ENCODE measurements at places on chromosomes 6 and 20. TPM values are rescaled to one million over a fixed set of nuclear protein-coding genes. Genes with fewer than 3 reads are reported as not detected.

GRCh38 chr6:117233145-117233544, 32.2 kb upstream of the VGLL2 start:
- no peak for DNase-seq

GRCh38 chr6:12291071-12291838, 1.1 kb downstream of the EDN1 start:
- DNase-seq = no peak

LINC00237 gene
- total RNA-seq = not detected

- DNase-seq = no peak
These were observed 44.6 kb downstream of the TP53INP2 start for GRCh38 chr20:34748709-34749108.

DNA sequence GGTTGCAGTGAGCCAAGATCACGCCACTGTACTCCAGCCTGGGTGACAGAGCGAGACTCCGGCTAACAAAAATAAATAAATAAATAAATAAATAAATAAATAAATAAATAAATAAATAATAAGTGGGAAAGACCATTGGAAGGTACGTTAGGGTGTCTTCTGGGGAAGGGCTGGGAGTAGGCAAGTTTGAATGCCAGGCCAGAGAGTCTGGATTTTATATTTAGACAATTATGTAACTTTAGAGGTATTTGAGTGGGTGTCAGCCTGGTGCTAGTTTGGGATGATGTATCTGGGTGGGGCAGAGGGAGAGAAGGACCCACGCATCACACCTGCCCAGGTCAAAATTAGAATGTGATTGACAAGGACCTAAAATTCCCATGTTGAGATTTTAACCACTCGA, 108.5 kb upstream of the PRND start:
- DNase-seq = no peak

DNA sequence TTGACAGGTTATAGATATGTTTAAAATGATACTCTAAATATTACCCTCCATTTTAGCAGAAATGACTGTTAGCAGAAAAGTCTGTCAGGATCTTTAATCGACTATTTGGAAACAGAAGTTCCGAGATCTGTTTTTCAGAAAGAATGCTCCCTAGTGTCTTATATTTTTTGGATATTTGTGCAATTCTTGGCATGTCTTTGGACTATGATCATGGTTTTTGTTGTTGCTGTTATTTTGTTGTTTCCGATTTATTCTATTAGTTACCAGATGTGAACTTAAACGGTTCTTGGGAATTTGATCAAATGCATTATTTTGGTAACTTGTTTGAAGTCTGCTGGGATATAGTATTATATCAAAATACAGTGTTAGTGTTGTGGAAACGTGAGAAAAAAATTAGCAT, 106.4 kb upstream of the CEP162 start:
- DNase-seq = no peak

Data from CD8-positive, alpha-beta memory T cell (primary cell).